ENCODE measurements at places on chromosomes 1 and 21.
A peak's percentile ranks its signal among the peaks of the same experiment; 100 is the strongest.

- DNase-seq, result no peak
Observed at GRCh38 chr1:108745980-108746381, 493 bp upstream of the STXBP3 start.

GRCh38 chr21:14284481-14284880 is 68.5 kb downstream of the RBM11 start:
- DNase-seq, result no peak

DNA sequence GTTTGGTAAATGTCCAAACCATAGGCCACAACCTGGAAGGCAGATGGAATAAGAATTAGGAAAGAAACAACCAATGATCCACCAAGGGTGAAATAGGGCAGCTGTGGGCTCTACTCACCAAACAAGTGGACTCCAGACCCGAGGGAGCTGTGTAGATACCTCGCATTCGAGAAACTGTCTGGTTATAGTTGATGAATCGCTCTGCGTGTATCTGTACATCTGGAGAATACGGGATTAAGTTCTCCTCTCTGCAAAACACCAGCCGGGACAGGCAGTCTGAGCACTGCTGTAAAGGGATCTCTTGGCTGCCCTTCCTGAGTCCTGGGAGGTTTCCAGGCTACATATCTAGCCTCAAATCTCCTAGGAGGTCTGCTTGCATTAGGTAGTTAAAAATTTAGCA is 9.4 kb upstream of the UBR4 start:
- no peak for DNase-seq

GRCh38 chr1:8094481-8095241 is 68.6 kb upstream of the ERRFI1 start:
- DNase-seq, result peak; percentile 99

- peak; percentile 41 for DNase-seq
Observed at GRCh38 chr21:33384841-33385331, 18.3 kb upstream of the IFNGR2 start.

GRCh38 chr21:35053356-35054096 is 4.4 kb upstream of the RUNX1 start:
- DNase-seq, result peak; percentile 32

- peak; percentile 41 for DNase-seq
Observed at GRCh38 chr1:21289700-21290545, at the start of gene ECE1. ECE1 (minus strand) TSS chr1:21290463; CDS start chr1:21290414, 49 bp downstream.

DNA sequence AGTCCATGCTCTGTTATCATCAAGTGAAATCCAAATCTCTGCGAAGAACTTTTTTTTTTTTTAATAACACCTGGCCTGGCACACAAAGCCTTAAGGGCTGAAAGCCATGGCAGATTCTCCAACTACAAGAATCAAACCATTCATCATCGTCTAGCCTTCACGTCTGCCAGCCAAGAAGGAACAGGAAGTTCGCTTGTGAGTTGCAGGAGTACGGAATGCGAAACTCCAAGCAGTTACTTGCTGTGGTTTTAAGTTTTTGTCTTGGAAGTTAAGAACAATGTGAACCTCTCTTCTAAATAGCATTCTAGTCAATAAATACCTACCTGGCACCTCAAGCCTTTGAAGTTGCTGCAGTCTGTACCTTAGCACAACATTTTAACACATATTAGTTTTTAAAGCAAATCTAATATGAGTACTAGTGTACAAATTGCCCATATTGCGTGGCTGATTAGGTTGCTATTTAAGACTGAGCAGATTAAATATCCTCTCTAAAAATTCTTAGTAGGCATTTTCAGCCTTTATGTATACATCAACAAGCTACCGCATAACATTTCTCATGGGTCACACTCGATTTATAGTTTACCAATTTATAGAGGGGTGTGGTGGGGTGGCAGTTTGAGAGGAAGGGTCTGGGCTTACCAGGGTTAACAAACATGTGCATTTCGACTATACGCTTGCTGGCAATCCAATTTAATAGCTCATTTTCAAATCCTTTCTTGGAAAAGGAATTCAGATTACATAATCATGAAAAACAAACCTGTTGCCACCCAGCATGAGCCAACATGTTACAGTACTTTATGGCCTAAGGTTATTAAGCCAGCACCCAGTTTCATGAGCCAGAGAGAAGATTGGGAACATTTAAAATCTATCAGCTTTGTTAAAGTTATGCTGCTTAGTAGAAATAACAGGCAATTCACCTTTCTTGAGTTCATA is 22.2 kb upstream of the PTPN14 start:
- no peak for DNase-seq

DNA sequence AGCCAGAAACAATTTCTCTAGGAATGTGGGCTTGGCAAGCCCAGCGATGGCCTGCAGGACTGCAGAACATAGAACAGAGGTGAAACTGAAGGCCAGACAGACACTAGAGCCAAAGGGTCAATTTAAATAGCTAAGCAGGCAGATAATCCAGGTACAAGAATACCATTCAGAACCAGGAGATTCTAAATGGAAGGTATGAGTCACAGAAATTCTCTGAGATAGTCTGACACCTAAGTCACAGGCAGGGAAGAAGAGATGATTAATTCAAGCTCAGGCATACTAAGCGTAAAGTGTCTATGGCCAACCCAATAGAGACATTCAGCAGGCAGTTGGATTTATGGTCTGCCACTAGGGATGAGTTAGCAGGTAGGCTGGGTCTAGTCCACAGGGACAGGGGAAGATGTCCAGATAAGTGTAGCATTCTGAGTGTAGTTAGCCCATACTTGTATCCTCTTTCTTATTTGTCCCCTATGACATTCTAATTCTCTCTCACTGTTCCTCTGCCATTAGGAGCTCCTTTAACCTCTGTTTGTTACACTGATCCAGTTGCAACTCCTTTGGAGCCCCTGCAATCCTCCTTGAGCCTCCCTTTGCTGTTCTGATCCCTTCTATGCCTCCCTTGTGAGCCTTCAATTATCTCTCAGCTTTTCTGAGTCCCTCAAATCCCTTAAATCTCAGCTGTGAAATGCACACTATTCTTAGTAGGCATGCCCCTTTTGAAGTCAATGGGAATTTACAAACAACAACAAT is 383.8 kb downstream of the LMO4 start:
- DNase-seq, result no peak

GRCh38 chr1:182149411-182149965 is 88.0 kb upstream of the ZNF648 start:
- peak; percentile 59 for DNase-seq

- DNase-seq, result no peak
Observed at GRCh38 chr1:84089867-84090266, 54.2 kb upstream of the PRKACB start.

DNA sequence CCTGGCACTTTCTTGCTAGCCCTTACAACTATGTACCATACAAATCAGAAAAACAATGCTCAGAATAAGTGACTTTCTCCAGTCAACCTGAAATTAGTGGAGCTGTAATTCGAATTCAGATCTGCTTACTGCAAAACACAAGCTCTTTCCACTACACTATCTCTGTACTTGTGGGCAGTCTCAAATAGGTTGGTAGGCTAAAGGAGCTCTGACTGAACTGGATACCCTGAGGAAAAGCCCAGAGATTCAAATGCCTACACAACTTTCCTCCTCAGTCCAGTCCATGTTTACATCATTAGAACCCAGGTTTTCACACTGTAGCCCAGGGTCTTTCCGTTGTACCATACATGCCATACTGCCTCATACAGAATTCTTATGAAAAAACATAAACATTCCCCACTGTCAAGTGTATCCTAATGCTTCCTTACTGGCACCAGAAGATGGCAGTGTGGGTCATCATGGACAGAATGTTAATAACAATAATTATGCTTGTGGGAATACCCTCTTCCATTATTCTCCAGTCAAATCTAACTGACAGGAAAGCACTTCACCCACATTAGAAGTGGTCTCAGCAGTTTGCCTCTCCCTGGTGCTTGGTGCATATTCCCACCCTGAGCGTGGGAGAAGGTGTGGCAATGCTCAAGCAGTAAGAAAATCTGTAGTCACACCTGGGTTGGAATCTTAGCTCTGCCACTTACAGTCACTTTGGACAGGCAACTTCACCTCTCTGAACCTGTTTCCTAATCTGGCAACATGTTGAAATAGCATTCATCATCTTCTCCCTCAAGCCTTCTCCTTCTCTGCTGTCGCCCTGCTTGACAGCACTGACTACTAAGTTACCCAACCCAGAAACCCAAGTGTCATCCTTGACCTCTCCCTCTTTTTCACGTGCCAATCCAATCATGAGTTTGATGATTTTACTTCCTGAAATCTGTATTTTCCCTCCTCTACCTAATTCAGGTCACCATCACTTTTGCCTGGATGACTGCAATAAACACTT is 14.4 kb upstream of the ZFYVE9 start:
- peak; percentile 68 for DNase-seq

DNA sequence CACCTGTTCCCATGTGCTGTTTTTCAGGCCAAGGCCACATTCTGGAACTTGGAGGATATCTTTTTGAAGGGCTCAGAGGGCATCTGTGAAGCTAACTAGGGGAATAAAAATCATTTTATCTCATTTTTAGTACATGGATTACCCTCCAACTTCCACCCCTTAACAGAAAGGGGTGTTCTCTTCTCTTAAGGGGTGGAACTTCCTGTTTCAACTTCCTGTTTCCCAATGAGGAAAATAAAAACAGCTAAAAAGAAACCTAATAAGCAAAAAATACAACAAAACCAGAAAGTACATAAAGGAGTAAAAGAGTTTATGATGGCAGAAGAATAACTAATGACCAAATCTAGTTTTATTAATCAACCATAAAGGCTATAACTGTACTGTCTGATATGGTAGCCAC is 24.8 kb upstream of the SLC22A15 start:
- DNase-seq, result no peak

- DNase-seq, result no peak
Observed at GRCh38 chr1:189787201-189787600, 690.5 kb downstream of the BRINP3 start.

DNA sequence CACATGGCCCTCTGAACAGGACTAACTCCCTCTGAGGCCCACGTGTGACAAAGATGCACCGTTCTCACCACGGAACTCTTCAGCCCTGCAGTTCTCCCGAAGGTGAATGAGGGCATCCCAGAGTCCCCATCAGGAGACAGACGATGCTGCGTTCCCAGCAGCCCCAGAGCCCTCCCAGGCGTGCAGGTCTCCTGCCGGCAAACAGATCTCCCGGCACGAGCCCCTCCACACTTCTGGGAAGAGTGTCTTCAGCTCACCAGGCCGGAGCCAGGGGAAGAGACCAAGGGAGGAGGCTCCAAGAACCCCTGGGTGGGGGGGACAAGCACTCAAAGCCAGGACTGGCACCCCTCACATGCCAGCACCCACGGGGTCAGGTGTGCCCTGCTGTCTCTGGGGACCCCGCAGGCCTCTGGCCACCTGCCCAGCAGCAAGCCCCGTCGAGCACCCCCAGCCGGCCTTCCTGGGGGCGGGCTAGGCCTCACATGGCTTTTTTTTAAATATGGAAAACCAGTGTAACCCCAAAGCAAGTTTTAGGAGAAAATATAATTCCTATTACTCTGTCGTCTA is 45.1 kb upstream of the TRAPPC10 start:
- DNase-seq, result no peak

DNA sequence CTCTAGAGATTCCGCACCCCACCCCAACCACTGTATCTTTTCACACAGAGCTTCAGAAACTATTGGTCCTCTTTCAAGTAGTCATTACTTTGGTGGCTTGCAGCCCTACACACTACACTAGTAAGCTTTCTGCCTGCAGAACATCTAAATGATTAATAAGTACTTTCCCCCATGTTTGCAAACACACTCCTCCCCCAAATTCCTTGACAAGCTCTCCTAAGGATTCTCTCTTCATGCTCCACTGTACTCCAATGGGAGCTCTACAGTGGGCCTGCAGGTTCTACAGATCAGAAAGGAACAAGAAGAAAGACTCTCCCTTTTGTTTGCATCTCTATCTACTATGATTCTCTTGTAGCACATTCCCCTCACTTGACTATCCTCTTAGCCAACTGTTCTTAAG is 16.3 kb upstream of the NUF2 start:
- DNase-seq, result no peak

DNA sequence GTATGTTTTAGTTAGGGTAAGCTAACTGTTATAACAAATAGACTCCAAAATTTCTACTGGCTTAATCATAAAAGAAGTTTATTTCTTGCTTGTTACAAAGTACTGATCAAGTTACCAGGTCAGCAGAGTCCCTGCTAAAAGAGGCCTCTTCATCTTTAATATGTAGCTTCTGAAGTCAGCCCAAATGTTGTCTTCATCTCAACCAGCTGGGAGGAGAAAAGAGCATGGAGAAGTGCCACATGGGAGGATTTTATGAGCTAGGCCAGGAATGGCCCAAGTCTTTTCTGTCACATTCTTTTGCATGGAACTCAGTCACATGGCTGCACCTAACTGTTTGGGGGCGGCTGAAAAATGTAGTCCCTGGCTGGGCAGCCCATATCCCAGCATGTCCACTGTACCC is 63.2 kb upstream of the APOBEC4 start:
- no peak for DNase-seq

GRCh38 chr1:234253732-234254131 is 119.5 kb upstream of the COA6 start:
- no peak for DNase-seq

- DNase-seq, result no peak
Observed at GRCh38 chr1:97893844-97894243, 27.0 kb downstream of the DPYD start.

DNA sequence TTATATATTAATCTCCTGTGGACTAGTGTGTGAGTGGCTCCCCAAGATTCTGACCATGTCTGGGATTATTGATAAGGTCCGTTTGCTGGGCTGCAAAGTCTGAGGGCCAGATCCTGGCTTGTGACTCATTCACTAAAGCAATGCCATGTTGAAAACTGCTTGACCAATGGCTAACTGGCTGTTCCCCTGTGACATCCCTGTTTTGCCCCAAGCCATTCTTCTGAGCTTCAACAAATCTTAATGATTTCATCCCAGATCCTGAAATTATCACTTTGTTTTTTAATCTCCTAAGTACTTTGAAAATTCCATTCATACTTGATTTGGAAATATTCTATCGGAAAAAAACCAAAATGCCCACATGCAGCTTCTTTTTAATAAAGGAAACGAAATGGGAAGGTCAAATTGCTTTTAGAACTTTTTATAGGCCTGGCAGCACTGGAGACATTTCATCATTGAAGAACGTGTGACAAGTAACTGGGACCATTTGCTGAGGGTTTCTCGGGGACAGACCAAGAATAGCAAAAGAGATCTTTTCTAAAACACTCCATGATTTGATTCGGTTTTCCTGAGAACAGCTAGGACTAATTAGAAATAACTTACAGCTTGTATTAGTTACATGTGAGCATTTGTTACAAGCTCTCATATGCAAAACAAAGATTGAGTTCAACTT is 121.3 kb downstream of the TGFB2 start:
- no peak for DNase-seq

DNA sequence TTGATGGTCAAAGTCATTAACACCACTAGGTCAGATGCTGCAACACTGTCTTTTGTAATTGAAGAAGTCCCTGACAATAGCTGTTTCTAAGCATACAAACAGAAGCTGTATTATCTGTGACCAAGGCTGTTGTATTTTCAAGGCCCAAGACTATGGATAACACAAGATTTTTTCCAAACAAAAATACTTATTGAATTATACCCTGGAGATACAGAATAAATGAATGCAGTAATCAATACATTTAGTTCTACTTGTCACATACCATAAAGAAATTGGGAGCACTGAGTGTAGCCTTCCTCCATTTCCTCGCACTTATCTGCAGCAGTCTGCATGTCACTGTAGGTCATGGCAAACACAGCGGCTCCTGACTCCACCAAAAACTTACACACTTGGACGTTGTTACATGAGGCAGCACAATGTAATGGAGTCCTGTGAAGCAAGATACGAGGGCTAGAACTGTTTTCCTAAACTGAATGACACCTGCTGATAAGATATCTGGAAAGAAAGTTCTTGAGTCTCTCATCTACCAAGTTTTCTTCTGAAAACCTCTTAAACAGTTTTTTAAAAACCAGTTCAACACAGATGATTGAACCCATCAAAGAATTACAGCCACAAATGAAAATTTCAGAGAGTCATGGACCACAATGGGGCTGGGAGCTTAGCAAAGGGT is 56.9 kb downstream of the TP53BP2 start:
- DNase-seq, result no peak

Data from mesenchymal stem cell (in vitro differentiated cells and primary cell).